GM13977 (cell line): ENCODE measurements at places on chromosomes 6 and 20.
A peak's percentile ranks its signal among the peaks of the same experiment; 100 is the strongest.

GRCh38 chr6:2547355-2547754, 203.4 kb downstream of the MYLK4 start:
- no peak for DNase-seq

GRCh38 chr6:81889377-81890053, 137.0 kb upstream of the TENT5A start:
- DNase-seq, result no peak

- no peak for DNase-seq
Measured at GRCh38 chr6:6333501-6333900, 13.0 kb upstream of the F13A1 start.

- DNase-seq, result no peak
Measured at GRCh38 chr6:117870486-117871242, 36.4 kb upstream of the SLC35F1 start.

DNA sequence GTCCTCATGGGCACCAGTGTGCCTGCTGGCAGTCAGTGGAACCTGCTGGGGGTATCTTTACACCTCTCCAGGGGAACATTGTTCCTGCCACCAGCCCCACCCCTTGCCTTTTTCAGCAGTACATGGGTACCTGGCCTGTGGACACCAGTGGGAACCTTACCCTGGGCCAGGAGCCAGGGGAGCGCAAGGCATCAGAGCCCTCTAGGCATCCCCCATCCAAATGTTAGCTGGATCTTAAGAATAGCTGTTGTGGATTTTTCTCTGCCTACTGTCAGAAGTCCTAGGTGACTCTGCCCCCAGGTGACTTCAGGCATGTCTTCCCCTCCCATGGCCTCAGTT, 38.8 kb upstream of the ID1 start:
- no peak for DNase-seq

- no peak for DNase-seq
Measured at GRCh38 chr6:150959166-150959565, 93.7 kb downstream of the MTHFD1L start.

- no peak for DNase-seq
Measured at GRCh38 chr20:54624706-54625390, 149.5 kb downstream of the DOK5 start.

DNA sequence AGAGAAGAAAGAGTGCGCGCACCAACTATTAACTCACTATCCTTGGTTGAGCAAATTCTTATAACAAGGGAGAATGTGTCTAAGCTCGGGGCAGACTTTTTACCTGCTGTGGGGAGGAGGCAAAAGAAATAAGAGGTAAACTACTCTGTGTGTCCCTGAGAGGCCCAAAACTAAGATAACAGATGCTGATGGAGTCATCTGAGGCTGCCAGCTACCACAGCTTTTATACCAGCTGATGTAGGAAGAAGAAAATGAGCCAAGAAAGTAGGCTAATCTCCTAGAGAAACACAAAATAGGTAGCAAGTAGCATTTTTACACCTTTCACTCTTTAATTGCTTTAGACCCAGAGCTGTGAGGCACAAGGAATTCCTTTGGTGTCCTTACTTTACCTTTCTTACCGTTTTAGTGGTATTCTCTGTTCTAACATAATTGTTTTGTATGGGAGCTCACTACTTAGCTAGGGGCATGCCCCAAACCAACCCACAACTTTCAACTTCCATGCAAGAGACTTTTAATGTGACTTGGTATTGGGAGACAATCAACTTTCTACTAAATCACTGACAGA, 27.8 kb upstream of the PIM1 start:
- DNase-seq, result no peak

- no peak for DNase-seq
Measured at GRCh38 chr6:104414723-104415122, 445.0 kb downstream of the HACE1 start.

GRCh38 chr20:58573986-58574385, 58.8 kb upstream of the APCDD1L start:
- no peak for DNase-seq

- DNase-seq, result no peak
Measured at GRCh38 chr6:21999012-21999528, 297.8 kb downstream of the PRL start.

DNA sequence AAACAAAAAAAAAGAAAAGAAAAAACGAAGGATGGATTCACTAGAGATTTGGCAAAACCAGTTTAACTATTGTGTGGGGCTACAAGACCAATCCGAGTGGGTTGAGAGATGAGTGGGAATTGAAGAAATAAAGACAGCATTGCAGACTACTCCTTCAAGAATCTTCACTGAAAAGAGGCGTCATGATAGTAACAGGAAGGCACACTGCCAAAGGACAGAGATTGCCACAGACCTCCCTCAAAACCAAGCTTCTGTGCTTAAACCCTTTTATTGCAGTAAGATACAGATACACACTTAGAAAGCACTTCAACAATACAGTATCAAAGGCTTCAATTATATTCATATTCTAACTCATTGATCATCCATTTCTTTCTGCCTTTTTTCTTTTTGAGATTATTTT, 103.9 kb downstream of the IPCEF1 start:
- no peak for DNase-seq

DNA sequence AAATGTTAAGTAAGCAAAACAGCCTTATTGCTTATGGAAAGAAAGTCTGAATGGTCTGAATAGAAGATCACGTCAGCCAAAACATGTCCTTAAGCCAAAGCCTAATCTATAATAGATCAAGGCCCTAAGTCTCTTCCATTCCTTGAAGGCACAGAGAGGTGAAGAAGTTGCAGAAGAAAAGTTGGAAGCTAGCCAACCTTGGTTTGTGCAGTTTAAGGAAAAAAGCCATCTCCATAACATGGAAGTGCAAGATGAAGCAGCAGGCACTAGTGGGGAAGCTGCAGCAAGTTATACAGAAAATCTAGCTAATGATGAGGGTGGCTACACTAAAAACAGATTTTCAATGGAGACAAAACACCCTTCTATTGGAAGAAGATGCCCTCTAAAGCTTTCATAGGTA, 29.1 kb downstream of the LRRN4 start:
- DNase-seq, result no peak

- DNase-seq, result no peak
Measured at GRCh38 chr20:3010985-3011723, 32.3 kb upstream of the GNRH2 start.

DNA sequence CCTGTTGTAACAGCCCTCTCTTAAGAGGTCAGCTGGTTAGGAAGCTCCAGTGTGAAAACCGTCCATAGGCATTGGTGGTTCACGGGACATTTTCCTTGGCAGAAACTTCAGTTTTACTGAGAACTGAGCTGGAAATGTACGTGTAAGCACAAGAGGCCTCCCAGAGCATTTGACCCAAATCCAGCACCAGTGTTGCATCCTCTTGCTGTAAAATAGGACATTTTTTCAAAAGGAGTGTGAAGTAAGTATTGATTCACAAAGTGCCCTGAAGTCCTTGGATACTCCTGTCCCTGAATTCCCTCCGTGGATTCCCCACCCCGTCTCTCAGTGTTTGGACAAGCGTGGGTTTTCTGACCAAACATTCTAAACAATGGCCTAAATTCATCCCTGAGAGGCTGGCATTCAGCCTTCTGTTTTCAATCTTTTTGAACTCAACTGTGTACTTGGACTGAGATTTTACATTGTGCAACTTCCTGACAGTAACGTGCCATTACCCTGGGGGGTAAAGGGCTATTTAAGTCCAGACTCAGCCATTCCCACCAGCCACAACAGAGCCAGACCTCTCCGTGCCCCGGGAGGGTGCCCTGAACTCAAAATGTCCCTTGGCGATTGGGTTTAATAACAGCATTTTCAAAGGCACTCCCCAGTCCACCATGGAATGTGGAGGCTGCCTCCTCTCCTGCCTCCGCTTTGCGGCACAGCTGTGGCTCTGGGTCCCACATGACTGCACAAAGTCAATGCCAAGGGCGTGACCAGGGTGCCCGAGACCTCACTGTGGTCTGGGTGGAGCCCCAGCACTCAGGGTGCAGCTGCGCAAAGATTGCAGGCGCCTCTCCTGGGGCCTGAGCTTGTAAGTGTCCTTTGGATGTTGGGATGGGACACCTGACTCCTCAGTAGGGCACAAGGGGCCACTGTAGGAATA, 92.7 kb upstream of the AFDN start:
- no peak for DNase-seq

- DNase-seq, result peak; percentile 41
Measured at GRCh38 chr6:9540534-9541126, 874.2 kb downstream of the TFAP2A start.

DNA sequence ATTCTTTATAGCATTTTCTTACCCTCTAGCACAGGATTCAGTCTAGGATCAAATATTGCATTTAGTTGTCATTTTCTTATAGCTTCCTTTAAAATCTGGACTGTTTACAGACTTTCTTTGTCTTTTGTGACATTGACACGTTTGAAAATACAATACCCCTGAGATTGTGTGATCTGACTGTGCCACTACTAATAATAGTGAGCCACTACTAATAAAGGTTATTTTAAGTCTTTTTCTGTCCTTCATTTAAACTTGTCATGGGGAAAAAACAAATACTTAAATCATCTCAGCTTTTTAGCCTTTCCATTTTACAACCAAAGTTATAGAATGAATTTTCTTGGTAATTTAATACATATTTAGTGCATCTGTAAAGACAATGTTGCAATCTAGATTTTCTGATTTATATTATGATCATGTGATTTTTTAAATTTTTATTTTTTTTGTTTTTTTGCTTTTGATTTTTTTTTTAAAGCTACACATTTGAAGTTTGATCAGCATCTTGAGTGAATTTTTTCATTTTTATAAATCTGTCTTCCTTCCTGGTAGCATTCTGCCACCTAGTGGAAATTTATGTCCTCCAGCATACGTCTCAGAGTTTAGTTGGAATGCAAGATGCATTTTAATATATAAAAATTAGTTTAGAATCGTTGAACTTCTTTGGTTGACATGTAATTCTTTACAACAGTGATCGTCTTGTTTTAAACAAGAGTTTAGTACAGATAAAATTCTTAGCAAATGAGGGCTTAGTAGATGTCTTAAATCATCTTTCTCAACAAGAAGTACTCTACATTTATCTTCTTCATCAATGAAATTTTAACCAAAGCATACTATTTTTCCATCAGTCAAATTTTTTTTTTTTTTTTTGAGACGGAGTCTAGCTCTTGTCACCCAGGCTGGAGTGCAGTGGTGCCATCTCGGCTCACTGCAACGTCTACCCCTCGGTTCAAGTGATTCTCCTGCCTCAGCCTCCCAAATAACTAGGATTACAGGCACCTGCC, 119.4 kb downstream of the NCOA3 start:
- DNase-seq, result peak; percentile 27

GRCh38 chr6:3661390-3661789, 90.1 kb downstream of the PXDC1 start:
- DNase-seq, result no peak

GRCh38 chr20:22829356-22829755, 205.8 kb upstream of the SSTR4 start:
- DNase-seq, result no peak

DNA sequence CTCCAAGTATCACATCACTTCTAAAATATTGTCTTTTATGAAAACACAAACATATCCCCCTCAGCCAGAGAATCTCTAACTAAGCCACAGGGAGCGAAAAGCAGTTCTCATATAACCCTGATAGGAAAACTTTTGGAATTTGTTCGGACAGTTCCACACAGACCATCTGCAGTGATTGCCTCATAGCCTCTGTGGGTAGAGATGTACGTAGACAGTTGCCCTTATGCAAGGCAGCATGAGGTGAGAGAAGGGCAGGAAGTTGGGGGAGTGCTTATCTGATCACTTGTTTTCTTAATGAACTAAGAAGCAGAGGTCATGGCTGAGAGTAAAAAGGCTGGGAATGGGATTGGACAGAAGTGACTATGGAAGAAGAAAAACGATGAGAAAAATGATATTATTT, 39.6 kb downstream of the SLC23A2 start:
- DNase-seq, result no peak

DNA sequence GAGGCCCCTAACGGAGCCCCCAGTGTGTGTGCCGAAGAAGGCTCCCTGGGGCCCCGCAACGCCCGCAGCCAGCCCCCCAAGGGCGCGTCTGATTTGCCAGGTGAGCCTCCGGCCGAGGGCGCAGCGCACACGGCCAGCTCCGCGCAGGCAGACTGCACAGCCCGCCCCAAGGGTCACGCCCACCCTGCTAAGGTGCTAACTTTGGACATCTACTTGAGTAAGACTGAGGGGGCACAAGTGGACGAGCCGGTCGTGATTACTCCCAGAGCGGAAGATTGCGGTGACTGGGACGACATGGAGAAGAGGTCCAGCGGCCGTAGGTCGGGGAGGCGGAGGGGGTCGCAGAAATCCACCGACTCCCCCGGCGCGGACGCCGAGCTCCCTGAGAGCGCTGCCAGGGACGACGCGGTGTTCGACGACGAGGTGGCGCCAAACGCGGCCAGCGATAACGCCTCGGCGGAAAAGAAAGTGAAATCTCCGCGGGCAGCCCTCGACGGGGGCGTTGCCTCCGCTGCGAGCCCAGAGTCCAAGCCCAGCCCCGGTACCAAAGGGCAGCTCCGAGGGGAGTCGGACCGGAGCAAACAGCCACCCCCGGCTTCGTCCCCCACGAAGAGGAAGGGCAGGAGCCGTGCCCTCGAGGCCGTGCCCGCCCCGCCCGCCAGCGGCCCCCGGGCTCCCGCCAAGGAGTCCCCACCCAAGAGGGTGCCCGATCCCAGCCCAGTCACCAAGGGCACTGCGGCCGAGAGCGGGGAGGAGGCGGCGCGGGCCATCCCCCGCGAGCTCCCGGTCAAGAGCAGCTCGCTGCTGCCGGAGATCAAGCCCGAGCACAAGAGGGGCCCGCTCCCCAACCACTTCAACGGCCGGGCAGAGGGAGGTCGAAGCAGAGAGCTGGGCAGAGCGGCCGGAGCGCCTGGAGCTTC, 117.0 kb downstream of the RTN4IP1 start:
- peak; percentile 82 for DNase-seq

DNA sequence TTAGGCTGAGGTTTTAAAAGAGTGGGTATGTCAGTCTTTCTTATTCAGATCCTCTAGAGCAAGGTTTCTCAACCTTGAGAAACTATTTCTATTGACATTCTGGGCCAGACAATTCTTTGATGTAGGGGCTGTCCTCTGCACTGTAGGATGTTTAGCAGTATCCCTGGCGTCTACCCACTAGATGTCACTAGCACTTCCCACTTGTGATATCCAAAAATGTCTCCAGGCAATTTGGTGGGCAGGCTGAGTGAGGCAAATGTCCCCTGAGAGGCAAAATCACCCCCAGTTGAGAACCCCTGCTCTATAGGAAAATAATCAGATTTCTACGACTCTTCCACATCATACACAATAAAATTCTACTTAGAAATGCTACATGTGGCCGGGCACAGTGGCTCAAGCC, 7.7 kb upstream of the ZKSCAN8 start:
- DNase-seq, result no peak

GRCh38 chr20:19027971-19028370, 184.5 kb upstream of the SLC24A3 start:
- DNase-seq, result no peak

DNA sequence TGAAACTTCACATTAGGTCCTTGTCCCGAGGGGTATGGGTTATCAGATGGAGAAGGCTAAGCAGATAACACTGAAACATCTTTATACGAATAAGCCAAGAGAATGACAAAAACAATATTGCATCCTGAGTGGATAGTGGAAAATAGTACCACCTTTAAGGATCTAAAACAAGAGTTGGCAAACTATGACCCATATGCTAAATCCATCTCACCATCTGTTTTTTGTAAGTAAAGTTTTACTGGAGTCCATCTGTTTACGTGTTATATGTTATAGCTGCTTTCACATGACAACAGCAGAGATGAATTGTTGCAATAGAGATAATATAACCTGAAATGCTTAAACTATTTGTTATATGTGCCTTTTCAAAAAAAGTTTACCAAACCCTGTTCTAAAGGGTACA, 76.1 kb upstream of the TRDN start:
- no peak for DNase-seq
